ENCODE measurements at places on chromosomes 2 and 18.

DNA sequence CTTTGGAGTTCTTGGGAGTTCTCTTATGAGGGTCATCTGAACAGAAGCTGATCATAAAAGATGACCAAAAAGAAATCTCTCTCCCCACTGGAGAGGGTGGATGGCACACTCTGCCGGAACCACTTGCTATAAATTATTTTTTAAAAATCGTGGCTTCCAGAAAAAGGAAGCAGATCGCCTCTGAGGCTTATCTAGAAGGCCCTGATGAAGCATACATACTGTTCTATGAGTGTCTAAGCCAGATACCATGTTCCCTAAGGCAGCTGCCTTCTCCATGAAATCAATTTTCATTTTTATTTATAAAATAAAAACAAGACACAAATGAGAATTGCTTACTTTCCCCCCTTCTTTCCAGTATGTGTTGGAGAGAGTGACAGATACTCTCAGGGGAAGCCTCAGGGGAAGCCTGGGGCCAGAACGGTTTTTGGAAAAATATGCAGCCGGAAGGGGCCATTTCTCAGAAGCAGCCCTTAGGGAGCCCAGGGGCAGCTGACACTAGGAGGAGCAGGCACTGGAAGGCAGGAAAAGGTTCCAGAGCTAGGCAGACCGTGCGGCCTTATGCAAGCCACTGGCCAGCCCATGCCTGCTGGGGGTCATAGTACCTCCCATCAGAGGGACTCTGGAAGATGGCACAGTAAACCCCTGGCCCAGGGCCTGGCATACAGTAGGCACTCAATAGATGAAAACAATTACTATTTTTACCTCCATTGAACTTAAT is 130.6 kb downstream of the CABLES1 start:
- DNase-seq = no peak

DNA sequence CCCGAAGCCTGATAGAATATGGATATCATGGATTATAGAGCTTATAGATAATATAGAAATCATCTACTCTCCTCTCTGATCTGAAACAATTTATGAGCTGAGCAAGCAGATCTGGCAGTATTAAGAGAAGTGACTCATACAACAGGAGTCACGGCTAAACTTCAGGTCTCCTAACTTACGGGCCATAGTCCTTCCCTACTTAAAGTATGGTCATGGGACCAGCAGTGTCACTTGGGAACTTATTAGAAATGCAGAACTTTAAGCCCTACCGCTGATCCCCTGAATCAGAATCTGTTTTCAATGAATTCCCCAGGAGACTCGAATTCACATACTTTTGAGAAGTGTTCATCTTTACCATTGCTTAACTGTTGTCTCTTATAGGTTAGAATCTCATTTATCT is 195.7 kb upstream of the FANCL start:
- DNase-seq = no peak

GRCh38 chr2:171703574-171704347 is 16.5 kb downstream of the DYNC1I2 start:
- no peak for DNase-seq

DNA sequence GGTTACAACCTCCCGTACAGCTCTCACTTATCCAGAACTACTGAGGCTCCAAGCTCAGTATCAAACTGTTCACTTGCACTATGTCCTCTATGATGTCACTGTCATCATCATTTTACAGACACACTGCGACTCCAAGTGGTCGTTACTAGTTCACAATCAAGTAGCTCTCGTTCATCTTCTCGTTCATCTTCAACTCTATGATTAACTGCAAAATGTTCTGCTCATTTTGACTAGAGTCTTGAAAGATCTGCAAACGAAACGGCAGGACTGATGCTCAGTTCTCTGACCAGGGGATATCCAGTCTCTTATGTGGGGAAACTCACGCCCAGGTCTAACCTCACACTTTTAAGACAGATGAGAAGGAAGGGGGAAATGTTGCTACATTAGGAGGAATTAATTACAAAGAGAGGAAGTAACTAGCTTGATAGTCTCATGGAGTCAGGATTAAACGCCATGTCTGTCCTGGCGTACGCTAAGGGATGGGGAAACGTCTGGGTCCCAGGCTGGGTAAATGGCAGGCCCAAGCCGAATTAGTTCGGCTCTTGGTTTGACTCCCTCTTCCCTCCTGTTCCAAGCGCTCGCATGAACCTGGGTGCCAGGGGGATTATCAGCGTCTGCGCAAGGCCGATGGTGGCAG is 794 bp upstream of the CHCHD5 start:
- no peak for DNase-seq

GRCh38 chr2:189783927-189784867 is at the start of the genes ORMDL1 and PMS1:
Gene ORMDL1, minus strand, starts transcription at chr2:189784339. Its CDS starts 1,744 bp downstream, at chr2:189782595.
Gene PMS1, plus strand, starts transcription at chr2:189784450. Its CDS starts 7,360 bp downstream, at chr2:189791810.
- peak; percentile 87 for DNase-seq

- no peak for DNase-seq
Observed at GRCh38 chr2:171260471-171261424, 100.1 kb upstream of the TLK1 start.

DNA sequence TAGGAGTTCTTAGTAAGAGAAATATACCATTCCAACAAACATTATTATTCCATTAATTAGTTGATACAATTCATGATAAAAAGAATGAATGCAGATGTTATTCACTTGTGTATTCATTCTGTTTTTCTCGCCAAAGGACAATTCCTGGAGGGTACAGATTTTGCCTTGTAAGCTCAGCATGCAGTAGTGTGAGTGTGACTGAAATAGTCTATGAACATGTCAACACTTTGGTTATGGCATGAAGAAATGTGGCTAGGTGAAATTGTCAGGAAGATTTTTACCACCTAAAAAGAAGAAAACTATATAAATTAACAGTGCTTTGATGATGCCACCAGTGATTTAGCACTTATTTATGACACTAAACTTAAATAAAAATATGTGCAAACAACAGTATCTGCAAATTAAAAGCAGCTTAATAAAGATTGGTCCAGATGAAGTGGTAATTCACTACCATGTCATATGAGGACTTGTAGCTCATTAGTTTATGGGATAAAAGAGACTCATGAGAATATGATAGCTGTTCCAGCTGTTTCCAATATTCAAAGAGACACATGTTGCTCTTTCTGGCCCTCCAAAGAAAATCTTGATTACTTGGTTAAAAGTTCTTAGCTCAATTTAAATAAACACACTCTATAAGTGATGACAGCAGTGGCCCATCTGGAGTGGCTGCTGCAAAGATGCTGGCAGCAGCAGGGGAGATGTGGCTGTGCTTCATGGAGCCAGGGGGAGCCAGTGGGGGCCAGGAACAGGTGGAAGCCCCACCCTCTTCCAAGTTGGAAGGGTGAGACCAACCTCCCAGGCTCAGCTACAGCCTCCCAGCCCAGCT is 165.0 kb downstream of the CDH19 start:
- no peak for DNase-seq

- no peak for DNase-seq
Observed at GRCh38 chr2:72457801-72458516, 310.3 kb upstream of the CYP26B1 start.

- DNase-seq = no peak
Observed at GRCh38 chr2:25614711-25615110, 58.7 kb downstream of the DTNB start.

GRCh38 chr2:236250286-236250685 is 13.9 kb downstream of the ASB18 start:
- no peak for DNase-seq

GRCh38 chr2:171136024-171136423 is 24.7 kb downstream of the TLK1 start:
- DNase-seq = no peak

DNA sequence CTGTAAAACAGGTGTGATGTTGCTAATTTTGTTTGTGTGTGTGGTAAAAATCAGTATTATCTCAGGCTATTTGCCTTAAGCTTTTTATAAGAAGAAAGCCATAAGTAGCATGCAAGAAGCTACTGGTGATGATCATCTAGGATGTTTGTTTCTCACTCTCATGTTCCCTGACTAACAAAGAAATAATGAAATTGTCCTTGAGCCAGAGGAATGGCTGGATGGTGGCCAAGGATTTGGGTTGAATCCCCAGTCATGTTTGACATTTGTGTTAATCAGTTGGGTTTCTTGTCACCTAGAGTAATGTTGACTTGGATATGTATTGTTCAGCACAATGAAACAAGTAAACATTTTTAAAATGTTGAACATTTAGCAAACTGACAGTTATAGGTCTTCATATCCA is 496.8 kb upstream of the ZEB2 start:
- DNase-seq = no peak

GRCh38 chr2:148853458-148853857 is 21.6 kb upstream of the KIF5C start:
- no peak for DNase-seq

DNA sequence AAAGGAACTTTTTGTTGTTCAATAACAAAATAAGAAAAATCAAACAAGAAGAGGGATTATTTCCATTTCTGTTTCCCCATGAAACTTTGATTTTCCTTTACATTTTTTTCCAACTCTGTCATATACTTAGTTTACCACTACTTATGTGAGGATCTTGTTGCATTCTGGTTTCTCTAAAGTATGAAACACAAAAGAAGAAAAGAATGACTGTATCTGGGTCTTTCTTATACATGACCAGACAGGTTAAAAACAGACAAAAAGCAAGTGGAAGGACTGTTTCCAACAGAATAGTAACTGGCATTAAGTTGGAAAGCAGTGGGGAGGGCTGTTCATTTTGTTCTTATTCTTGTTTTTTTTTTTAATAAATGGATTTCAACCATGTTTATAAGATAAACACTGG is 1207.8 kb upstream of the FAM98A start:
- DNase-seq = no peak

- no peak for DNase-seq
Observed at GRCh38 chr2:161843936-161844335, 219.7 kb downstream of the SLC4A10 start.

DNA sequence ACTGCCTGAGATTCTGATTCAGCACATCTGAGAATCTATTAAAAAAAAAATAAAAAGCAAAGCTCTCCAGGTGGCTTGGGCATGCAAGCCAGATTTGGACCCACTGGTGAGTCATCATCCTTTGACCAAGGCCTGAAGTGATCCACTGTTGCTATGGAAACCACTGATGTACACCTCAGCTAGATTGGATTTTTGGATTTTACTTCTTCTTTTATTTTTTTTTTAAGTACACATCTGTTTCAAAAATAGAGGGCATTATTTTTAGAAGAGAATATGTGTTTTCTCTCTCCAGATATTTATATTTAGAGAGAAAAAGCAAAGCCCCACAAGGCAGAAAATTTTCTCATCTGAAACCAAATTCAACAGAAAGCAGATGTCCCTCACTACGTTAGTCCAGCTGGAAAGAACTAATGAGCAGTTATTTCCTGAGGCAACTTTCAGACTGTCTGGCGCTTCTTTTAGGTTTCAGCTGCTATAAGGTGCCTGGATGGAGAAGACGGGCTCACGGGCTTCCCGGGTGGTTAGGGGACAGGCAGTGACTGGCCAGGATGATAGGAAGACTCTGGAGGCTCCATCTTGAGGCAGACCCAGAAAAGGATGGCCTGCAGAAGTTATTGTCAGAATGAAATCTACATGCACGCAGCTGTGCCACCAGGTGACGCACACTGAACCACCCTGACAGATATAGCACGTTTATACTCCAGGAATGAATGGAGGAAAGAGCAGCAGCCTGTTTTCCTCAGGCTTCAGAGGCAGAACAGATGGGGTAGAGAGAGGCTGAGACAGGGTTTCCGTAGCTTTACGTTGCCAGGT is 50.5 kb downstream of the MRPL35 start:
- no peak for DNase-seq

DNA sequence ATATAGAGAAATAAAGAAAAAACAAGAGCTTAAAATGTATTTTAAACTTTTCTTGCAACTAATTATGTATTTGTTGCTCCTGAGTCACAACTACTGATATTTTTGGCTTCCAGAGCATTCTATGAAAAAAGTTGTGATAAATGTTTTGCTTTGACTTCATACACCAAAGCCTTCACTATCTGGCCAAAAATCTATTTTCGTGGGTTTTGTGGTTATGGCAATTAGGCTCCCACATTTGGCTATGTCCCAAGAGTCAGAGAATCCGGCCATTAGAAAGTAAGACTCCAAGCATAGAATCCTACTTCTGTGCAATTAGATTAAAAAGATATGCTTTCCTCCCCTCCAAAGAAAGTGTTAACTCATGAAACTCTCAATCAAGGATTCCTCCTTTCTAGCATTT is 1456.1 kb upstream of the ACVR2A start:
- DNase-seq = no peak

DNA sequence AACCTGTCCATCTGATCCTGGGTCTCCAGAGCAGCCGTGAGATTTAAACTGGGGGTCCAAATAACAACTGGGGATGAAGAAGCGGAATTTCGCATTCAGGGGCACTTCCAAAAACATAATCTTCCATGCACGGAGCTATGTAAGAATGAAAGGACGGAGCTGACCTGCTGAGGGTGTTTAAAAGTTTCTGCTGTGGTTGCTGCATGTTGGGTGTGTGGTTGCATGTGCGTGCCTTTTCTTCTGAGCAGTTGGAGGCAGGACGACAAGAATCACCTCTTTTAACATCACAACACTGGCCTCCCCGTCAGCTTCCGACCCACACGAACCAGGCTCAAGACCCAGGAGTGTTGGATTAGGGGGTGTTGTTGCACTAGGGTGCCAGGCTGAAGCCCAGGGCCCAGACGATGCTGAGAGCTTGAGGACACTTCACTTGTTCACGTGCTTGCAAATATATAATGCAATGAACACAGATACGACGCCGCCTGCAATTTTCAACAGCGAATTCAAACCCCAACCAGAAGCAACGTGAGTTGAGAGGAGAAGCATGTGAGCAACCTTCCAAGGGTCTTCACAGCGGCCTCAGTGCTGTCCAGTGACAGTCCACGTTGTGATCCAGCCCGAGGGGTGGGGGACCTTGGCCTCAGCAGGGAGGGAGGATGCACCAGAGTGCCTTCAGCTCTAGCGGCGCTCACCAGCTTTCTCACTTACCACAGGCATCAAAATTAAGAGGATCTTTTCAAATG is 76.0 kb upstream of the SALL3 start:
- no peak for DNase-seq

- no peak for DNase-seq
Observed at GRCh38 chr2:140658760-140659692, 1471.8 kb downstream of the LRP1B start.

- no peak for DNase-seq
Observed at GRCh38 chr2:138207074-138207930, 243.0 kb downstream of the HNMT start.

DNA sequence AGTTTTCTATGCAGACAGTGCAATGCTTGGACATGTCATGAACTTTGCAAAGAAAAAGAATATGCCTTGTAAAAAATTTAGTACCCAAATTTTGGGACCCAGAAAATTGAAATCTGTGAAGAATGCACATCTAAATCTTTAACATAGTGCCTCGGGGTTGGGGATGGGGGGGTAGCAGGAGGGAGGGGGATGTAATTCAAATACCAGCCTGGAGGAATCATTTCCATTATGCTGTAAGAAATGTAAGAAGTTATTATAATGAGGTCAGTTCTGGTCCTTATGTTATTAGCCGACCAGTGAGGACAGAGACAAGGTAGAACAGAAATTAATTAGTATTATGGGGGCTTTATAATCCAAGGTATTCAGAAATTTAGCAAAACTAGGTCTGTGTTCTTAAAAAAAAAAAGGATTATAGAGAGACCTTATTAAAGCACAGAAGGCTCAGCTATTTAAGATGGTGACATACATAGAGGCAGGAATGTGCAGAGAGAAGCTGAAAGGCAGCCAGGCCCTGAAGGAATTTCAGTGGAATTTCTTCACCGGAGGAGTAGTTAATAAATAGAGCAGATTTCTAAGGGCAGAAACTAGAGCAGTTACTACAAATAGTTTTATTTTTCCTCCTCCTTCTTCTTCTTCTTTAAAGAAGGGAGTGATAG is 89.0 kb upstream of the RBMS1 start:
- DNase-seq = no peak

Data from activated T-cell treated with anti-CD3 and anti-CD28 coated beads for 4 hours (primary cell).